Mesothelial cell of epicardium (in vitro differentiated cells): ENCODE measurements at places on chromosomes 2 and 18. TPM values are rescaled to one million over a fixed set of nuclear protein-coding genes. Genes with fewer than 3 reads are reported as not detected.
A peak's percentile ranks its signal among the peaks of the same experiment; 100 is the strongest.

TSPYL6 gene
- total RNA-seq, result not detected in 3 replicates

STARD6 gene
- not detected in 3 replicates for total RNA-seq

MAP3K19 gene
- total RNA-seq, result not detected in 3 replicates

MEP1B gene
- total RNA-seq, result 0.18 TPM in 1 of 3 replicates, not detected in the others

PJVK gene
- total RNA-seq, result 12.1 to 13.8 TPM (median 12.2 TPM) in 3 replicates

XIRP2 gene
- total RNA-seq, result 0.07 TPM in 1 of 3 replicates, not detected in the others

KCNG2 gene
- total RNA-seq, result 0.14 TPM in 1 of 3 replicates, not detected in the others

LRRC30 gene
- total RNA-seq, result not detected in 3 replicates

FSIP2 gene
- 21.8 to 28.7 TPM (median 25.2 TPM) in 3 replicates for total RNA-seq

EPHA4 gene
- 20.5 to 20.9 TPM (median 20.6 TPM) in 3 replicates for total RNA-seq

FN1 gene
- total RNA-seq, result 829 to 909 TPM (median 896 TPM) in 3 replicates

- no peak for DNase-seq
Observed at GRCh38 chr2:143513081-143513480, 383.9 kb downstream of the ARHGAP15 start.

- no peak for DNase-seq
Observed at GRCh38 chr2:73021371-73022010, 50.0 kb downstream of the SFXN5 start.

- no peak for DNase-seq
Observed at GRCh38 chr2:187547353-187547979, 6.8 kb downstream of the TFPI start.

GRCh38 chr2:170498619-170499018, 216.5 kb upstream of the SP5 start:
- DNase-seq, result no peak

DNA sequence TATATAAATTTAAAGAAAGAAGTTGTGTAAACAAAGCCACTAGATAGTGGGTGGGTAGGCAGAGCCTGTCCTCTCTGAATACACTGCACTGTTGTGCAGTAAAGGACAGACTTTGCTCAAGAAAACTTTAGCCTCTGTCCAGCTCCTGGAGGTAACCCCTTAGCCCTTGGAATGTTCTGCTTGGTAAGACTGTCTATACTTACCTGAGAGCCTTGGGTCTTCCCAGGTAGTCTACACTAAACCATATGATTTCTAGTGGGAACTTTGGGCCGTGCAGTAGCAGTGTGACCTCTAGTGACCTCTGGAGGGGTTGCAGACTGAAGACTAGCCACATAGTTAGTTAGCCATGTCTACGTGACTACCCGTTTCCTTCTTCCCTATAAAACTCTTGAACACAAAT, 678.3 kb upstream of the NRXN1 start:
- DNase-seq, result no peak

GRCh38 chr2:63980794-63981193, 38.4 kb downstream of the VPS54 start:
- no peak for DNase-seq

GRCh38 chr18:35024965-35025364, 16.2 kb upstream of the MAPRE2 start:
- no peak for DNase-seq

GRCh38 chr18:77207540-77207939, 42.1 kb upstream of the GALR1 start:
- no peak for DNase-seq

GRCh38 chr2:122736279-122736678, 980.8 kb downstream of the TSN start:
- DNase-seq, result no peak

DNA sequence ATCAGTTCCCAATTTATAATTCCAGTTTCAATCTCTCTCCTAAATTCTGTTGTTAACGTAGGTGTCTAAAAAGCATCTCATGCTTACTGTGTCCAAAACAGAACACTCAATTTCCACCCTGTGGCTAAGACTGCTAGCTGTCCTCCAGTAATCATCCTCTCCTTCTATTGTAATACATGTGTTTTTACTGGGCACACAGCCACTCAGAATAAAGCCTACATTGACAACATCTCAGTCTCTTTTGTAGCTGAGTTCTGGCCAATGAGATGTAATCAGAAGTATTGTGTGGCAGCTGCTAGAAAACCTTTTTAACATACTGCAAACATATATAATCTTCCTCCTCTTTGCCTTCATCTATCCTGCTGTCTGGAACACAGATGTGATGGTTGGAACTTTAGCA, 29.4 kb upstream of the TSPYL6 start:
- DNase-seq, result no peak

GRCh38 chr2:15808944-15809343, 131.4 kb upstream of the MYCN start:
- no peak for DNase-seq

DNA sequence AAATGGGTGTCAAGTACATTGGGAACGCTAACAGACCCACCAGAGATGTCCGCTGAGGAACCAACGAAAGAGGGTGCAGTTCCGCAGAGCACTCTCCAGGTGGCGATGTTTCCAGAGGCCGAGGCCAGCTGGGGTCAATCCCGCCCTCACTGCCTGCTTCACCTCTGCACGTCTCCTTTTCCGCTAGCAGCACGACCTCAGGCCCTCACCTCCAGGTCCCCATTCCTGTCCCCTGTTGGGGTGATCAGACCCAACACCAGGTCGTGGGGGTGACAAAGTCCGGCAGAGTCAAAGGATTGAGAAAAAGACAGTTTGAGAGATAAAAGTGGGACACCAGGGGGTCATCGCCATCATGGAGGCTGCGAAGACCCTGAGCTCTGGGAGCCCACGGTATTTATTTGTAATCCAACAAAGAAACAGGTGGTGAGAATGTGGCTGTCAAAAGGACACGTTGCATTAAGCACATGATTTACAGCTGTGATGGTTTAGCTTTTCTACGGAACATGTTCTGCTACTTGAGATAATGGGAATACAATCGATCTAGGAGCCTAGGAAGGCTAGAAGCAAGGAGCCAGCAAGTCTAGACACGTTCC, 27.3 kb downstream of the ZAP70 start:
- peak; percentile 48 for DNase-seq

DNA sequence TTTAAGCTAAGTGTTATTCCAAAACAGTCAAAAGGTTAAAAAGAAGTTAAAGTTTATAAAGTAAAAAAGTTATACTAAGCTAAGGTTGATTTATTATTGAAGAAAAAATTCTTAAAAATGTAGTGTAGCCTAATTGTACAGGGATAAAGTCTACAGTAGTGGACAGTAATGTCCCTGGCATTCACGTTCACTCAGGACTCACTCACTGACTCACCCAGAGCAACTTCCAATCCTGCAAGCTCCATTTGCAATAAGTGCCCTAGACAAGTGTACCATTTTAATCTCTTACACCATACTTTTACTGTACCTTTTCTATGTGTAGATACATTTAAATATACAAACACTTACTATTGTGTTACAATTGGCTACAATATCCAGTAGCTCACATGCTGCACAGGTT, 86.1 kb downstream of the CACNB4 start:
- no peak for DNase-seq

DNA sequence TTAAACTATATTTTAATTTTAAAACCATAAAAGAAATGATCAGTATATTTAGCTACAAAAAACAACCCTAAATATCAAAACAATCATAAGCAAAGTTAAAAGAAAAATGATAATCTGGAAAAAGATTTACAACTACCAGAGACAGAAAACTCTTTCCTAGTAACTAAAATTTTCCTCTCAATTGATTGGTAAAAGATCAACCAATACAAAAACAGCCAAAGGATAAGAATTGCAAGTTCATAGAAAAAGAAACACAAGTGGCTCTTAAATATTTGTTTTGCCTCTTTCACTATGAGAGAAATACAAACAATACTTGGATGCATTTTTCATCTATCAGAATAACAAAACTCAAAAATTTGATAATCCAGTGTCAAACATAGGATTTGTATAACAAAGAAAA, 101.8 kb upstream of the ZC3H15 start:
- no peak for DNase-seq

DNA sequence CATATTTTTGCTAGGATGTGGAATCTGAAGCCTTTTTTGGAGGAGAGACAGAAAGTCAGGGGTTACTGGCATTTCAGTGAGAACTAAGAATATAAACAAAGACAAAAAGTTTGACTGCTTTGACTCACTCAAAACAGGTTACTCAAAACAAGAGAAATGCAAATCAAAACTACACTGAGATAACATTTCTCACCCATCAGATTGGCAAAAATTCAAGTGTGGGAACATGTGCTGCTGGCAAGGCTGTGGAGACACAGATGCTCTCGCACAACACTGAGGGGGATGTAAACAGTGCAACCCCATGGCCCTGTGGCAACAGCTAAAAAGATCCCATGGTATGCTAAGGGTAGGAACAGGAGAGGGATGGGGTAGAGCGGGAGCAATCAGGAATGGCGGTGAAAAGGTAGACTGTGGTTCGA, 86.6 kb downstream of the DTNB start:
- DNase-seq, result no peak

DNA sequence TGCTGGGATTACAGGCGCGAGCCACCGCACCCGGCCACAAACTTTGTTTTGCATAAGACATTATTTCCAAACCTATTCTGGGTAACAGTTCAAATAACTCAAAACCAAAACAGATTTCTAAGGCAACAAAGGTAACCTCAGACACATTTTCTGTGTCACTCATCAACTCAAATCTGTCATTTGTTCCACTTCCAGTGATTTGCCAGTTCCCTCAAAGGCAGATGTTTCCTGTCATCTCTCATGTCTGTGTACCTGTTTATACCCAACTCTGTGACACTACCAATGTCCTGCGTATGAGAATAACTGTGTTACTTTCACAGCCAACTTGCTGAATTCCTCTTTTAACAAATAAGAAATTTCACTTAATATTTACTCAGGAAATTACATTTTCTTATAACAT, 54.4 kb downstream of the SCN3A start:
- no peak for DNase-seq

DNA sequence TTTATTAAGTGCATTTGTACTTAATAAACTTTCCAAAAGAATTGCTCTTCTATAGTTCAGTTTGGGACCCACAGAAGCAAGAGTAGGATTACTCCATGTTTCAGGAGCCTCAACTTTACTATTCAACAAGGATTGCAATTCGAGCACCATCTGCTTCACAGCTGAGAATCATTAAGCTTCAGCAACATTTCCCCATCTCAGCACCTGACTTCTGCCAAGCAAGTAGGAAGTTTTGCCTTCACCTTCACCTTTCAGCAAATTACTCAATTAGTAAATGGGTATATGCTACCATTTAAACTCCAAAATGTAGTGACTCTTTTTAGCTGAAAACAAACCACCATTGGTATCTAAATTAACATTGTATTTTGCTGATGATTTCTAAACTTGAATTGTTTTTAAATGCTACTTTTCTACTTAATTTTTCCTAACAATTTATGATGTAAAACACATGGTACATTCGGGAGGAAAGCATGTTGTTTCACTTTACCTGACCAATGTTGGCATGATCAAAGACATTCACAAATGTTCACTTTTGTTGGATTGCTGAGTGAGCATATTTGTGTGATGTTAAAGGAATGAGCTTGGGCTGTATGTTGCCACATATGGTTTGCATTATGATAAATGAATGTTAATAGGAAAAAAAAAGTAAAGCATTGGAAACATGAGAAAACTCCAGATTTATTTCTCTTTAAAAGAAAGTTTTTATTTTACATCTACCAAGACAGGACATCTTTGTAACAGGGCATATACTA, 159.2 kb downstream of the GULP1 start:
- no peak for DNase-seq

DNA sequence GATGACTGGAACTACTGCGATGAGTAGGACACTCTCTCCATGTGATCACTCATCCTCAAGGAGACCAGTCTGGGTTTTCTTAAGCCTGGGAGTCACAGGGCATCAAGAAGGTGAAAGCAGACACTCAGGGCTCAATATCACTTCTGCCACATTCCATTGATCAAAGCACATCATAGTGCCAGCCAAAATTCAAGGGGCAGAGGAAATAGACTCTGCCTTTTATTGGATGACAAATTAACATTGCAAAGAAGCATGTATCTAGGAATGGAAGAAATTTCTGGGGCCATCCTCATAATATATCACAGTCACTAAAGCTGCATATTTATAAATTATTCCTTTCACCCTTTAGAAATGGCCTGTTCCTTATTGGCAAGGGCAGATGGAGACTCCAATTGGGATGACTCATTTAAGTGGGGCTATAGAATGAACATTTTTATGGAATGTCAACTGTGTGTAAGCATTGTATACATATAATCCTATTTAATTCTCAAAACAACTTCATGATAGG, 114.8 kb upstream of the CDC42EP3 start:
- DNase-seq, result no peak

- no peak for DNase-seq
Observed at GRCh38 chr18:7814754-7815315, 247.7 kb downstream of the PTPRM start.

DNA sequence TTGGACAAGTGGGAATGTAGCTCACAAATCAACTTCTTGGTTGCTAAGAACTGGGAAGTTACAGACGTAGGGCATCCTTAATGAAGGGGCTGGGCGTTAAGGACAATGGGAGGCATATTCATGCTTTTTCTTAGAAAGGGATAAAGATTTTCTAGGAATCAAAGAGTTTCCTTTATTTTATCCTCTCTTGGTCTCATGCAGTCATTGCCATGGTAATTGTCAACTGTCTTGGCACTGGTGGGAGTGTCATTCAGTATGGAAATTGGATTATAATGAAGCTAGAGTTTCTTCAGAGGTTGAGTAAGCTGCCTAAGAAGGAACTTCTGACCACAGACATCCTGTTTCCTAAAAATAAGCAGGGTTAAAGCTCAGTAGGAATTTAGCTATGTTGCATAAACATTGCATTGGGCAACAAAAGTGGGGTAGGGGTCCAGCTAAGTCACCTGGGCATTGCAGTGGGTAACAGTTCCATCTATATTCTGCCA, 114.0 kb downstream of the LYPD6B start:
- DNase-seq, result no peak

GRCh38 chr2:231900972-231901371, 25.2 kb downstream of the NPPC start:
- no peak for DNase-seq

GRCh38 chr2:240410004-240410403, 25.5 kb upstream of the GPC1 start:
- DNase-seq, result no peak

- DNase-seq, result no peak
Observed at GRCh38 chr2:10547663-10548376, 99.7 kb upstream of the ODC1 start.

GRCh38 chr18:5693699-5694294, 150.0 kb upstream of the EPB41L3 start:
- no peak for DNase-seq

GRCh38 chr2:30315391-30316063, 84.2 kb downstream of the LBH start:
- no peak for DNase-seq

DNA sequence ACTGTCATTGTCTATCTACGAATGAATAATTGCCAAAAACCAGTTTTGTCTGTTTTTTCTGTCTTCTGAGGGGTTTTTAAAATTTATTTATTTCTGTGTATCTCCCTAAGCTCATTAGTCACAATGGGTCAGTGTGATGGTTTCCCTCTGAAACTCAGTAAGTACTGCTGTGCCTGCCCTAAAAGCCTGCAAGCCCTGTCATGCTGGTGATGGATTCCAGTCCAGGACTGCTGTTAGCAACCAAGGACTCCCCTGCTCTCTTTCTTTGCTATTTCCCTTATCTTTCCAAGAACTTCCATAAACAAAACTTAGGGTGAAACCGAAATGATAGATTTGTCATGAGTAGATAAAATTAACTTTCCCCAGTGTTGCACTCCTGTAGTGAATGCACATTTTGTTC, 11.8 kb upstream of the DSG2 start:
- DNase-seq, result peak; percentile 39

- peak; percentile 64 for DNase-seq
Observed at GRCh38 chr2:42101206-42102023, 53.6 kb downstream of the PKDCC start.

- DNase-seq, result no peak
Observed at GRCh38 chr2:21819454-21819853, 695.7 kb downstream of the TDRD15 start.

GRCh38 chr2:95374921-95375471, 27.5 kb upstream of the FAHD2A start:
- no peak for DNase-seq
